ENCODE measurements at places on chromosomes 12 and 14.

- DNase-seq: no peak
Observed at GRCh38 chr12:6958609-6959057, 7.5 kb downstream of the PTPN6 start.

- no peak for DNase-seq
Observed at GRCh38 chr12:5257763-5258495, 174.0 kb upstream of the NTF3 start.

GRCh38 chr12:130526813-130527212 is 189.1 kb downstream of the PIWIL1 start:
- DNase-seq: no peak

DNA sequence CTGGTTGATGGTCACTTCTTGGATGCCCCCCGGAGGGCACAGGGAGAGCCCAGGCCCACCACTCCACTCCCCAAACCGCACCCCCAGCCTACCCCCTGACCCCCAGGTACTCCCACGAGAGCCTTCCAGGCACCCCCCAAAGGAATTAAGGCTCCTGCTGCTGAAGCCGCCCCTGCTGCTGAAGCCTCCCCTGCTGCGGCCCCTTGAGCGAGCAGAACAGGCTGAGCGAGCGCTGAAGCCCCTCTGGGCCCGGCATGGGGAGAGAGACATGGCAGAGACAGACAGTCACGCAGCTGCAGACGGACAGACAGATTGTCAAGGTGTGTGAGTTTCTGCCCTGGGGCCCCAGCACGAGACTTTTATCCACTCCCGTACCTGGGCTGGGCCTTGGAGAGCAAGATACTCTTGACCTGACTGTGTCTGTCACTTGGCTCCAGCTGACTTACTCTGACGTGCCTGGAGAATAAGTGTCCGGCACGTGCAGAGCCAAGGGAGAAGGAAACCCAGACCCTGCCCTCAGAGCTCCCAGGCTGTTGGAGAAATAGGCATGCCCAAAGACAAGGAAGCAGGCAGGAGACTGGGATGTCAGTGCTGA is at the start of gene KRT78:
Gene KRT78, minus strand, starts transcription at position 334 of the 595 bp plus-strand sequence. Its CDS starts 64 bp downstream, at position 270.
- no peak for DNase-seq

- DNase-seq: peak; percentile 26
Observed at GRCh38 chr12:65123435-65124063, 2.4 kb upstream of the WIF1 start.
